ENCODE measurements at places on chromosomes 1 and 21.

DNA sequence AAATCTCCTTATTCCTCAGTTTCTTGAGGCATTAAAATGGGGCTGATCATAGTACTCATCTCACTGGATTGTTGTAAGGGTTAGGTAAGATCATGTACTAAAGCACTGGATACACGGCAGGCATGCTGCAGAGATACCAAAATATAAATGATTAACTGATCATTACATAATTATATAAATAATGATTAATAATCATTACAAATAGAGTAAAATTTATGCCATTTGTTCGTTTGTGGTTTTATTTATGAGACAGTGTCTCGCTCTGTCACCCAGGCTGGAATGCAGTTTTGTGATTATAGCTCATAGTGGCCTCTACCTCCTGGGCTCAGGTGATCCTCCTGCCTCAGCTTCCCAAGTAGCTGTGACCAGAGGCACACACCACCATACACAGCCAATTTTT is 140.7 kb downstream of the HHAT start:
- no peak for DNase-seq

DNA sequence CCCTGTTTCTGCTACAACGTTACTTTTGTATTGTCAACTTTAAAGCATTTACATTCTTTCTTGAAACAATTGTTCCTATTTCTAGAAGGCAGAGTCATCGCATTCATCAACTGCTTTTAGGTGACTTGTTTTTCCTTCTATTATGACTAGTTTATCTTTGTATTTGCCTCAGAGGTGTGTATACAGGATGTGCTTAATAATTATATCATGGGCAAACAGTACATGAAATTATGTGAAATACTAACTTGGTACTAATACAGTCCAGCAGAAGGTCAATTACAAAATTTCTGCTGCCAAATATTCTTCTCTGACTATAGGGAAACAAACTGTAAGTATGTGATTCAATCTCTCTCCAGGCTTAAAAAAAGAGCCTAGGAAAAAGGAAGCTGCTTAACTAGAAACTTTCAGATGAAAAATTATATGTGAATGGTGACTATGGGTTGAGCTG is 101.6 kb downstream of the C4BPA start:
- DNase-seq: no peak

DNA sequence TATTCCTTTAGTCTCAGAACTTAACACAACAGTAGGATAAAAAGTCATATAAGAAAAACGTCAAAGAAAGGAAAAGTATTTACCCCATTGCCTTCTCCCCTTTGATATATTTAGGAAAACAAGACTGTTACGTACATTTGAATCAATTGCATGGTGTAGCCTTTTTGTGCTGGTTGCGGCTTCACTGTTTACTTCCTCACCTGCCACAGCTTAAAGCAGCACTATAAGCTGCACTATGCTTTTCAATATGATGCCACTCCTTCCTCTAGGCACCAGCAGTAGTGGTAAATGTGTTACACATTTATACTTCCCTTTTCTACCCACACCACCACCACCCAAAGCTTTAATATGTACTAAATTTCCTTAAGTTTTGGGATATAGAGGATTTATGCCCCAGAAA is 111.1 kb downstream of the ATP1B1 start:
- no peak for DNase-seq

- no peak for DNase-seq
These were observed 63.5 kb downstream of the SGIP1 start for GRCh38 chr1:66597500-66597899.

DNA sequence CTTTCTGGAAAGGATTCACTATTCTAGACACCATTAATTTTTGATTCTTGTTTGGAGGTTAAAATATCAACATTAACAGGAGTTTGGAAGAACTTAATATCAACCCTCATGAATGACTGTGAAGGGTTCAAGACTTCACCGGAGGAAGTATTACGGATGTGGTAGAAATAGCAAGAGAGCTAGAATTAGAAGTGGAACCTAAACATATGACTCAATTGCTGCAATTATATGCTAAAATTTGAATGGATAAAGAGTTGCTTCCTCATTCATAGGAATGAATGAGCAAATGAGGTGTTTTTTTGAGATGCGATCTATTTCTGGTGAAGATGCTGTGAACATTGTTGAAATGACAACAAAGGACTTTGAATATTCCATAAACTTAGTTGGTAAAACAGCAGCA is 77.9 kb upstream of the TNFSF4 start:
- DNase-seq: no peak

GRCh38 chr1:203526572-203526971 is 32.6 kb downstream of the OPTC start:
- DNase-seq: no peak

DNA sequence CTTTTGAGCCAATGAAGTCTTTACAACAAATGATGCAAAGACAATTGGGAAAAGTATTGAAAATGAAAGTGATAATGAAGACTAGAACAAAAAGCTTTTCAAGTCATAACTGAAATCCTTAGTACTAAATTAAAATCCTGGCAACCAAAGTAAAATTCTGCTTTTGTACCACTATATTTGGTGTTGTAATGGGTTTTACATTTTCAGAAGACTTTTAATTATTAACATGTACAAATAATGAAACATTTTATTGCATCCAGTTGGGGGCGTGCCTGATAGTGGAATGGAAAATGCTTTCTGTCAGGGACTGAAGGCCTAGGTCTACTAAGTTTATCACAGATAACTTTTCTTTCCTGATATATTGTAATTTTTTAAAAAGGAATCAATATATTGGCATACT is 89.4 kb downstream of the SDCCAG8 start:
- DNase-seq: no peak

DNA sequence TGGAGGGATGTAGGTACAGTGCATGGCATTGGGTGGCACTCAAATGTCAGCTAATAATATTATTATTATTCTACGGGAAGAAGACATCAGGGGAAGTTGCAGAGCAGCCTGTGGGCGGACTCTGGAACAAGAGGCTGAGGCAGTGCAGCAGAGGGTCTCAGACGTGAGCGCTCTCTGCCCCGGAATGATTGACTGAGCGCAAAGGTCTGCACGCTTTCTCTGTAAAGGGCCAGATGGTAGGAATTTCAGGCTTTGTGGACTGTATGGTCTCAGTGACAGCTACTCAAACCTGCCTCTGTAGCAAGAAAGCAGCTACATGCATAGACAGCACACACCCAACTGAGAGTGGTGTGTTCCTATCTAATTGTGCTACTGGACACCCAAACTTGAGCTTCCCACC is 29.6 kb upstream of the VPS13D start:
- DNase-seq: no peak

DNA sequence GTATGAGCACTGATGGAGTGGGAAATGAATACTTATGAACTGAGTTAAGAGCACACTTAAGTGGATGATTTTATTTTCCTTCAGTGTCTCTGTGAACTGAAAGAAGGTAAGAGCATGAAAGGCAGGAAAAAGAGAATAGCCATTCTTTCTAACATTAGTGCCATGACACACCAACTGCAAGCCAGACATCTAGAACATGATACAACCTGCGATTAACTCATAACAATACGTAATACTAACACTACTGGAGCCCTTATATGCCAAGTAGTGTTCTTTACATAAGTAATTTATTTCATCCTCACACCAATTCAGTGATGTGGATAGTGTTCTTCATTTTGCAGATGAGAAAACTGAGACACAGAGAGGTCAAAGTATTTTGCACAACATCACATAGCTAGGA is 56.7 kb downstream of the PRRX1 start:
- DNase-seq: no peak

- DNase-seq: no peak
These were observed 35.3 kb downstream of the CLIC6 start for GRCh38 chr21:34704119-34704518.

DNA sequence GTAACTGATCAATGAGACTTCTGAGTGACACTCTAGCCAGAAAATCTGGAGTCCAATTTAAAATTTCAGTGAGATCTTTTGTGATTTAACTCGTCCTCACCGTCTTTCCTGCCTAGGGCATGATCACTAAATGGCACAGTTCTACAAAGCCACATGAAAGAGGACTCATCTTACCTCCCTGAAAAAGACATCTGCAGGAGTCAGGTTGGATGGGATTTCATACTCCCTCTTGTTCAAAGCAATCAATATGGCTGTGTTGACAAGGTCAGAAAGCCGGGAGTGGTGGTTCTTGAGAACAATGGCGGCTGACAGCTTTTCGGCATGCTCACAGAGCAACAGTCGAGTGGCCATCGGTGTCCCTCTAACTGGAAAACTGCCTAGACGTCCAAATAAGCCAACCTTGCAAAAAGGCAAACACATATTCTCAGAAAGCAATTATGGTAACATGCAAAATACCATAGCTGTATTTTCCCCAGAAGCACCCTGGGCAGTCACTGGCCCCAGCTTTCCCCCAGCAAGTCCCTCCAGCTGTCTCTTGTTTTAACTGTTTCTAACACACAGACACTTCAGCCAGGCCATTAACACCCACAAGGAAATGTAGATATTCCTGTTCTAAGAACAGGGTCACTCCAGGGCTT is 36.6 kb upstream of the ACTA1 start:
- DNase-seq: no peak

DNA sequence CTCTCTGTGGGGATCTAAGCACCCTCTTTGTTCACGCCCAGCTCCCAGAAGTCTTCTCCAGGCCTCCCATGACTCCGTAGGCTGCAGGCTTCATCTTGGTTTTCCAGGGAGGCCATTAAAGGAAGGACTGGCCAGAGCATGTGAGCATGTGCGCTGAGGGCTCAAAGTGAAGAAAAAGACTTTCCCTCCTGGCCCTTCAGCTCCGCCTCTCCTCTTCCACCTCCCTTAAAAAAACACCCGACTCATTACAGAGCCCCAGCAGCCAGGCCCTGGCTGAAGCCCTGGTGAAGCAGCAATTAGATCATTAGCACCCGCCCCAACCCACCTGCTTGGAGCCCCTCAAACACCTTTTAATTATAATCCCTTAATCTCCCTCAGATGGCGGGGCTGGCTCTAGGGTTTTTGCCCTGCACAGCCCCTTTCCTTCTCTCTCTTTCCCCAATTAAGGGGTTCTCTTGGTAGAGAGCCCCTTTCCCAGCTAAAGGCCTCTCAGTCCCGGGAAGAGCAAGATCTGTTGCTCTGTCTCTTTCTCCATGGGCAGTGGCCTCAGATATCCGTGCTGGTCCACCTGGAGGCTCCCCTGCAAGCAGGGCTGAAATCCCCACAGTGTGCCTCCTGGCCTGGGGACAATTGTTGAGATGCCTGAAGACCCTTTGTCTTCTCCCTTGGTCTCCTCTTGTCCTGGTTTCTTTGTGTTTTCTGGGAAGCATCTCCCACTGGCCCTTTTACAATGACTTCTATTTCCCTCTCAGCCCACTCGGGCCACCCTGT is 30.5 kb downstream of the RHBG start:
- DNase-seq: no peak

DNA sequence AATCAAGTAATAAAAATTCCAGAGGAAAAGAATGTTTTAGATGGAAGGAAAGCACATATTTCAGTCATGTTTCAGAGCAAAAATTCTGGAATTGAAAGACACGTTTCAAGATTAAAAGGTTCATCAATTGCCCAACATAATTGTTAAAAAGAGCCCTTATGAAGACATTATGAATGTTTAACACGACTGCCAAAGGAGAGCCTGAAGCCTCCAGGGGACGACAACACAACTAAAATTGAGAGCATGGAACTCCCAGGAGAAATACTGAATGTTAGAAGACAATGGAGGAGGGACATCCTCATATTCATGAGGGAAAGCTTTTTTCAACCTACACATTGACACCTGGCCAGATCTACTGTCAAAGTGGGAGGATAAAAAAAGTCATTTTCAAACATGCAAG is 16.0 kb downstream of the OR2T11 start:
- no peak for DNase-seq

GRCh38 chr1:198607714-198608113 is 31.1 kb upstream of the PTPRC start:
- DNase-seq: no peak

DNA sequence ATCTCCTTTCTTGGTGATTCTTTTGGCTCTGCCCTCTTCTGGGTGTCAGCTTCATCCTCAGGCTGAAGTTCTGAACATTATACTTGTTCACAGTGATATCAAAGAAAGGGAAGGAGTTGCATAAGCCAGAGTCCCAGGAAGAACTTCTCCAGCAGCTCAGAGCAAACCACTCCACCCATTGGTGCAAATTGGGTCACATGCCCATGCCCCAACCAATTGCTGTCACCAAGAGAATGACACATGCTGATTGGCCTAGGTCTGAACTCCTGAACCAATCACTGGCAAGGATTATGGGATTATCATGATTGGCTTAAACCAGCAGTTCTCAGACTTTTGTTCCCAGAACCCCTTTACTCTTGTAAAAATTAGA is 256.5 kb upstream of the TMEM51 start:
- no peak for DNase-seq

GRCh38 chr1:229991104-229991513 is 75.9 kb upstream of the GALNT2 start:
- DNase-seq: no peak

DNA sequence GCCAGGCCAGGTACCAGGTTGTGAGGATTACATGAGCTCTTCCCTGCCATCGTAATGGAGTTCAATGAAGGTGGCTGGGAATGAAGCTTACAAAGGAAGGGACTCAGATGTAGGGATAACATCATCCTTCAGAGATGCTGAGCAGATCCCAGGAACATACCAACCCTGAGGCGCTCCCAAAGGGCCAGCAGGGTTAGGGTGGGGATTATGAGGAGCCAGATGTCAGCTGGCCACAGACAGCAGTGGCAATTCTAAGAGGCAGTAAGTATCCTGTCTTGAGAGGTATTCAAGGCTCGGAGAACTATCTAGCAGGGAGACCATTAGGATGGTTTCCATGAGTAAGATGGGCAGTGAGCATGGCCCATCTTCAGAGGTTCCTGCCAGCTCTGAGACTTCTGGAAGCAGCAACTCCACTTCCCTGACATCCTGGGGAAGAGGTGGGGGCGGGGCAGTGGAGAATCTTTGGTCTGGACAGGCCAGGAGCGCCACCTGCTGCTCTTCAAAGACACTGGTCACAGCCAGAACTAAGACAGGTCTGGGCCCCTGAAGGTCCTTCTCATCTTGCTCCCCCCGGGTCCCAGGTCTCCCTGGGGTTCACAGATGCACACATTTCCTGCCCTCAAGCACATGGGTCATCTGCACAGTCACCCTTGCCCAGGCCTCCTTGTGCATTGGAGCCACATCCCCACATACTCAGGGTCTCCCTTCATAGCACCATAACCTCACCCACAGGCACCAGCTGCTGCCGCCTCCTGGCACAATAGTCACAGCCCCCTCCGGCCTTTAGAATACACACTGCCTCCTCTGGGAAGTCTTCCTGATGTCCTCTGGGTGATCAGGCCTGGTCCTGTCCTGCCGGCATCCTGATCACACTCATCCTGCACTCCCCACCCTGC is 2.7 kb upstream of the SDC3 start:
- no peak for DNase-seq

- DNase-seq: no peak
These were observed 169.3 kb downstream of the GRIK3 start for GRCh38 chr1:36864823-36865601.

GRCh38 chr1:6745073-6745472 is 40.2 kb upstream of the CAMTA1 start:
- no peak for DNase-seq

Data from activated T-helper 1 cell treated with anti-CD3 and anti-CD28 coated beads, Interleukin-2, amount 50 U/mL, for 16 hours (primary cell).